ENCODE measurements at places on chromosomes 7 and 10.

- no peak for DNase-seq
Measured at GRCh38 chr10:13404791-13405190, 56.7 kb upstream of the SEPHS1 start.

- DNase-seq, result no peak
Measured at GRCh38 chr7:25996006-25996408, 156.0 kb upstream of the NFE2L3 start.

DNA sequence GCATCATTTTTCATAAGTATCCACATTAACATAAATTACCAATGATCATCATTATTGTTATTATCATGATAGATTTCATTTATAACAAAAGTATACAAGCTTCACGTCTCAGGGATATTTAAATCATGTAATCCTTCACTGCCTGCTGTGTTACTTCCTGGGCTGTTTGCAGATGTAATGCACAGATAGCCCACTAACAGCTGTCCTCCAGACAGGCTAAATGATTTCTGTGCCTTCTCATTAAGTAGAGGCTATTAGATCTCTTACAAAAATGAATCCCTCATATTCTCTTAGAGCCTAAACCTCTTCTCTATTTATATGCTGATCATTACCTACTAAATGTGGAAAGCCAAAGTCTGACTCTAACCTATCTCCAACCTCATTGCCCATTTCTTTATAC, 9.3 kb downstream of the PCLO start:
- DNase-seq, result no peak

- DNase-seq, result no peak
Measured at GRCh38 chr10:131079314-131079713, 232.2 kb downstream of the TCERG1L start.

- DNase-seq, result no peak
Measured at GRCh38 chr7:133552079-133552478, 299.2 kb downstream of the EXOC4 start.

DNA sequence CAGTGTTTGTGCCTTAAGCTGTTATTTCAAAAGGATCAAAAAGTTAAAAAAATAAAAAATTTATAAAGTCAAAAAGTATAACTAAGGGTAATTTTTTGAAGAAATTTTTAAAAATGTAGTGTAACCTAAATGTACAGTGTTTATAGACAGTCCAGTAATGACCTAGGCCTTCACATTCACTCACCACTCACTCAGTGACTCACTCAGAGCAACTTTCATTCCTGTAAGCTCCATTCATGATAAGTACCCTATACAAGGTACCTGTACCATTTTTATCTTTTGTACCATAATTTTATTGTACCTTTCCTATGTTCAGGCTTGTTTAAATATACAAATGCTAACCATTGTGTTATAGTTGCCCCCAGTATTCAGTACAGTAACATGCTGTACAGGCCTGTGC, 21.5 kb downstream of the DNAJC9 start:
- no peak for DNase-seq

GRCh38 chr10:130236711-130237110, 100.5 kb downstream of the GLRX3 start:
- no peak for DNase-seq

GRCh38 chr10:117926491-117926890, 120.2 kb downstream of the RAB11FIP2 start:
- DNase-seq, result no peak

DNA sequence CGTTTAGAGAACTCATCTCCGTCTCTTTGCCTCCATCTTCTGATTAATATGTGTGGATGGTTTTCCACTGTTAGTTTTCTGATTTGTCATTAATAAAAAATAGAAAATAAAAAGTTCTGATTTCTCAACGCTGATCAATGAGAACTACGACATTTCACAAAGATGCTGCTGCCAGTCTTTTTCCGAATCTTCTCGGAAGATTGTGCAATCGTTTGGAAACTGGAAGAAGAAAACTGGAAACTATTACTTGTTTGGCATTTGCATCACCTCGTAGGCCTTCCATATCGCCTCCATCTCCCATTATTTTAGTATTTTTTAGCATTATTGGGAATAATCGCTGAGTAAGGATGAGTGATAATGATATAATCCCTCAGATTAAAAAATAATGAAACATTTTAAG, 123.2 kb upstream of the KLF6 start:
- DNase-seq, result no peak

DNA sequence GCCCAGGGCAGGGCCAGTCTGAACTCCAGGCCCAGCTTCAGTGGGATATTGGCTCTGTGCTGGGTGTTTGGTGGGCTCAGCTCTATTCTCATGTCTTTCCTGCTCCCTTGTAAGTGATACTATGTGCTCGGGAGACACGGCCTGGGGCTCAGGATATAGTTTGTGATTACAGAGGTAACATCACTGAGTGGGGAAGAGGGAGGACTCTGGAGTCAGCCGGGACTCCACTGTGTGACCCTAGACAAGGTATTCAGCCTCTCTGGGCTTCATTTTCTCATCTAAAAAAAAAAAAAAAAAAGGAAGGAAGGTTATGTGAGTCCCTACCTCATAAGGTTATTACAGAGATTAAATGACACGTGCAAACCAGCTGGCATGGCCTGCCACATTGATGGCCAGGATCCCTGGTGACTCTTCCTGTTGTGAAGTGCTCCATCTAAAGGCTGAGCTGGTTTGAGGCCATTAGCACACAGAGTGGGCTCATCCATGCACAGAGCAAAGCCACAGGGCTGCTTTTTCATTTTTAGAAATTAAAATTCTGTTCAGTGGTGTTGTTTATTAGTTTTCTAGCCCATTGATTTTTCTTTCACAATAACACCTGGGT, 15.7 kb downstream of the SLC13A4 start:
- no peak for DNase-seq

GRCh38 chr7:145696071-145696470, 420.5 kb upstream of the CNTNAP2 start:
- DNase-seq, result no peak

GRCh38 chr10:12943425-12943824, 58.1 kb downstream of the CCDC3 start:
- no peak for DNase-seq
